ENCODE measurements at places on chromosomes 6 and 20.

GRCh38 chr6:42448927-42449659 is 2.6 kb downstream of the TRERF1 start:
- no peak for DNase-seq

DNA sequence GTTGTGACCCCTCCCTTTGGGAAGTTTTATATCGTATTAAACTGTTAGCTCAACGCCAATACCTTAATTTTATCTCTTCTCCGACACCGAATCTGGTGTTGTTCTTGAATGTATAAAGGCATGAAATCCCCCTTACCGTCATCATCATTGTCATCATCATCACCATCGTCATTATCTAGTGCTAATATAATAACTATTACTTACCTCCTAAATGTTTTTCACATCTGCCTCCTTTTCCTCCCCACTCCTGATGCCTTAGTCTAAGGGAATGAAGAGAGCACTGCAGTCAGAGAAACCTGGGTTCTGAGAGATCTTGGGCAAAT is 677 bp upstream of the ZBTB24 start:
- DNase-seq: no peak

GRCh38 chr6:16292942-16293341 is 54.6 kb downstream of the GMPR start:
- DNase-seq: no peak

DNA sequence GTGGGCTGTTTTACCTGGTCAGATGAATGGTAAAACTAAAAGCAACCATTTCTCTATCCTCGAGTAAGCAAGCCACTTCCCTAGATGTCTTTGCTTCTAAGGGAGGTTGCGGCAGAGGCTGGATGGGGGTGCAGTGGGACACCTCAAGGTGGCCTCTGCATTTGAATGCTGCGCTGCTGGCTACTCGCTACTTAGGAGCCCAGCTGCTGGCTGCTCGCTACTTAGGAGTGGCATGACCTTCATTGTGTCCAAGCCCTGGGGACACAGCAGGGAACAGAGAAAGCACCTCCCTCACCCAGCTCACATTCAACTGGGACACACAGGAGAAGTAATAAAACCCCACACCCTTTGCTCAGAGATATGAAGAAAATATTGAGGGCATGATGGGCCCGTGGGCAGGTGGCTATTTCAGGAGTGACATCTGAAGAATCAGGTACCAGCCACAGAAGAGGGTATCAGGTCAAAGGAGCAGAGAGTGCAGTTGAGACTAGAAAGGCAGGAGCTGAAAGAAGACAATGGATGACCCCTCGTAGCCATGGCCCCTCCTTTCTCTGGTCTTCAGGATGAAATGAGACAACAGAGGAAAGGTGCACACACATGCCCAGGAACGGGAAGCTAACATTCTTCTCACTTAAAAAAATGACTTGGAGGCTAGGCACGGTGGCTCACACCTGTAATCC is 149.4 kb downstream of the ZMYND8 start:
- DNase-seq: no peak

GRCh38 chr20:57282670-57283361 is 16.4 kb upstream of the BMP7 start:
- no peak for DNase-seq

GRCh38 chr6:116102873-116103272 is 2.2 kb downstream of the NT5DC1 start:
- DNase-seq: no peak

DNA sequence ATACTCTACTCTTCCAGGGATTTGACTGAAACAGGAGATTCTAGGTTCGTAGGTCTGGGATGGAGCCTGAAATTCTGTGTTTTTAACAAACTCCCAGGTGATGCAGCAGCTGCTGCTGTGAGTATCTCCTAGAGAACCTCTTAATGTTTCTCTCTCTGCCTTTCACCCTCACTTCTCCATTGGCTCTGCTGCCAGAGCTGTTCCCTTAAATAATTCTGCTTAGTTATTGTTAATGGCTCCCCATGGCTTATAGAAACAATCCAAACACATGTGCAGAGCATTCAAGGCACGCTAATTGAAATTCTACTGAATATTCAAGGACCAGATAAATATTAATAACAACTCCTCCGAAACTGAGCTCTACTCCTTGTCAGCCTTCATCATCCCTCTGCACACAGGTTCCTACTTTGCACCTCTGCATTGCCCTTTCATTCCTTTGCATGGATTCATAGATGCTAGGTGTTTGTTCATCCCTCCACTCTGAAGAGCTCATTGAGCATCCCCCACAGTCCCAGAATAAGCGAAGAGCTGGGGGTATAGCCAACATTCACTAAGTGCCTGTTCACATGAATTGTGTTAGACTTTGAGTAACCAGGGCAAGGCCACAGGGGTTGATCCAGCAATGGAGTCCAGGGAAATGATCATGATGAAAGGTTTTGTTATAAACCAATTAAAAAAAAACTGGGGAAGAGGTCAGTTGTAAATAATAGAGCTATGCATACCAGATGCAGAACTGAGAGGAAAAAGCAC is 488.4 kb upstream of the JAG1 start:
- DNase-seq: no peak

DNA sequence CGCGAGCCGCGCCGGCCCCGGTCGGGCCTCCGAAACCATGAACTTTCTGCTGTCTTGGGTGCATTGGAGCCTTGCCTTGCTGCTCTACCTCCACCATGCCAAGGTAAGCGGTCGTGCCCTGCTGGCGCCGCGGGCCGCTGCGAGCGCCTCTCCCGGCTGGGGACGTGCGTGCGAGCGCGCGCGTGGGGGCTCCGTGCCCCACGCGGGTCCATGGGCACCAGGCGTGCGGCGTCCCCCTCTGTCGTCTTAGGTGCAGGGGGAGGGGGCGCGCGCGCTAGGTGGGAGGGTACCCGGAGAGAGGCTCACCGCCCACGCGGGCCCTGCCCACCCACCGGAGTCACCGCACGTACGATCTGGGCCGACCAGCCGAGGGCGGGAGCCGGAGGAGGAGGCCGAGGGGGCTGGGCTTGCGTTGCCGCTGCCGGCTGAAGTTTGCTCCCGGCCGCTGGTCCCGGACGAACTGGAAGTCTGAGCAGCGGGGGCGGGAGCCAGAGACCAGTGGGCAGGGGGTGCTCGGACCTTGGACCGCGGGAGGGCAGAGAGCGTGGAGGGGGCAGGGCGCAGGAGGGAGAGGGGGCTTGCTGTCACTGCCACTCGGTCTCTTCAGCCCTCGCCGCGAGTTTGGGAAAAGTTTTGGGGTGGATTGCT is 1.3 kb downstream of the VEGFA start:
- peak; percentile 52 for DNase-seq

DNA sequence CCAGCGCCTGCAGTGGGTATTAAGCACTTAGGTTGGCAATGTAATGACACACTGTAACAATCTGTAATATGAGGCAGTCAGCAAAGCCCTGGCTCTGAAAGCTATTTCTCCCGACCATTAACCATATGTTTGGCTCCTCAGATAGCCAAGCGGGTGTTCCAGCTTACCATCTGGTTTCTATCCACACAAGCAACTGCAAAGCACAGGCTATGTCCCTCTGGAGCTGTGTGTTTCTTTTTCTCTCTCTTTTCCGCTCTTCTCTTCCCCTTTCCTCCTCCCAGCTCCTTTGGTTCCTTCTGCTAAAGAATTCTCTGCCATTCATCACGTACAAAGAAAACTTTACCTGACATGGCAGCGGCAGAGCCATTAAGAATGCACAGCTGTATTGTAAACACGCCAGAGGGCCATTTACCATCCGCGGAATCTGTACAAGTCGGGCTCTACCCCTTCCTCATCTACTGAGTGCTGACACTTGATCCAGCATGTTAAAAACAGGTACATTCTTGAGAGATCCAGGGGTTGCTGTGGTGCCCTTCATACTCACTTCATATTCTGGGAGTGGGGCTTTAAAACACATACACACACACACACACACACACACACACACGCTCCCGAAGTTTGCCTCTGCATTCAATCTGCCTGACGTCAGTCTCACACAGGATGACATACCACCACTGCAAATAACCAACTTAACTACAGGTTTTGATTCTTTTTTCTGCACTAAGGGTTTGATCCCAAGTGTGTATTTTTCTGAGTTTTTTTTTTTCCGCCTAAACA is 77.2 kb downstream of the BACH2 start:
- DNase-seq: peak; percentile 11

DNA sequence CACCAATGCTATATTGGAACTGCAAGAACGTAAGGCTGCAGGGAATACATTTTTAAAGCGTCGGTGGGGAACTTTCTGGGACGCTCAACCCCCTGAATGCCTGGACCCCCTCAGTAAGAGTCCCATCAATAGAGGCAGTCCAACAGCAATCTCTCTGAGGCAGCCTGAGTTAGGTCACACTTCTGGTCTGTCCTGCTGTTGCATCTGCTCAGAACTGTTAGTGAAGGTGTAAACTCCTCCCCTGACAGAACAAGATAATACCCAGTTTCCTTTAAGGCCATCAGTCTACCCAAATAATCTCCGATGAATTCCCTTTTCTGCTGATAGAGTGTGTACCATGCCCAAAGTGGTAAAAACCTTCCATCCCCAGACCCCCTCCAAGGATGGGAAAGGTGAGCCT is 1.1 kb upstream of the RNGTT start:
- no peak for DNase-seq

- no peak for DNase-seq
These were observed 22.6 kb upstream of the SIRPB2 start for GRCh38 chr20:1513801-1514200.

DNA sequence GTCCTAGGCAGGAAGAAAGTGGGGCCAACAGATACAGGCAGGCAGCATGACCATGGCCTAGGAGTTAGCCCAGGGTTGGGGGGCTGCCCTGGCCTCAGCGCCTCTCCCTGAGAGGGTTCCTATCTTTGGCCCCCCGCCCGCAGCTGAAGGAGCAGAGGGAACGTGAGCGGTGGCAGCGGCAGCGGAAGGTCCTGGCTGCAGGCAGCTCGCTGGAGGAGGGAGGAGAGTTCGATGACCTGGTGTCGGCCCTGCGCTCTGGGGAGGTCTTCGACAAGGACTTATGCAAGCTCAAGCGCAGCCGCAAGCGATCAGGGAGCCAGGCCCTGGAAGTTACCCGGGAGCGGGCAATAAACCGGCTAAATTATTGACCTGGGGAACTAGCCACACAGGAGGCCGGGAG is 32.6 kb downstream of the MOCS1 start:
- DNase-seq: no peak

GRCh38 chr6:105892577-105893262 is 193.4 kb upstream of the PRDM1 start:
- DNase-seq: no peak

GRCh38 chr6:120622127-120622631 is 712.1 kb downstream of the TBC1D32 start:
- no peak for DNase-seq

DNA sequence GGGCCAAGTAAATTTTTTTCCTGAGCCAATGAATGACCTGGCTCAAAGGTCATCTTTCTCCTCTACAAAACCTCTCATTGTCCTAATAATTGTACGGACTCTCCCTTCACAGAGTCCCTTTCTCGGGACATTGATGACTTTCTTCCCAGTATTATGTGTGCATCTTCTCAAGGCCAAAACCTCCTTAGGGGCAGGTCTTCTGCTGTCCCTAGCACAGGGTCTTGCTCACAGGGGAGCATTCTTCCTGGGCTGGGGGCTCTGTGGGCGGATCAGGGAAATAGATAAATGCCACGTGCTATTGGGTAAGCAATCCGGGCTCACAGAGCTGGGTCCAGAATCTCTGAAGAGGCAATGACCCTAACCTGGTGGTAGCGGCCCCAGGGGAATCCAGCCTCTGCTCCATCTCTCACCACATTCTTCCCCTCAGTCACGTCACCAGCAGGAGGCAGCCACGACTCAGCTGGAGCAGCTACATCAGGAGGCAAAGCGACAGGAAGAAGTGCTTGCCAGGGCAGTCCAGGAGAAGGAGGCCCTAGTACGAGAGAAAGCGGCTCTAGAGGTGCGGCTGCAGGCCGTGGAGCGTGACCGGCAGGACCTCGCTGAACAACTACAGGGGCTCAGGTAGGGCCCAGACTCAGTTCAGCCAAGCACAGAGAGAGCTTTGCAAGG is 23.5 kb downstream of the CEP250 start:
- DNase-seq: peak; percentile 57

- DNase-seq: peak; percentile 54
These were observed 5.3 kb upstream of the PRR18 start for GRCh38 chr6:166313255-166314070.

DNA sequence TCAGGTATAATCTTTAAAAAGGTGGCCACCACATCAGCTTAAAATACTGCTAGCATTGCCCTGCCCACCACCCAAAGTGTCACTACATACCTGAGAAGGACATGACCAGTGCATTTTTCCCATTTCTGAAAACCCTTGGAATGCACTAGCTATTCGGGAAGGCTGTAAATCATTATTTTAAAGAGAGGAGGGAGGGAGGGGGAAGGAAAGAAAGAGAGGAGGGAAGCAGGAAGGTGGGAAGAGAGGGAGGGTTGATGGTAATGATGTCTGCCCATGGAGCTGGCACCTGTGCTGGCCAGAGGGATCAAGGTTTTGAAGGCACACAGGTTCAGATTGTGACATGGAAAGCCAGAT is 32.4 kb downstream of the VAPB start:
- DNase-seq: no peak

GRCh38 chr6:92893741-92894140 is 525.6 kb downstream of the EPHA7 start:
- DNase-seq: no peak

- DNase-seq: no peak
These were observed 957 bp upstream of the VEGFA start for GRCh38 chr6:43768983-43769525.

DNA sequence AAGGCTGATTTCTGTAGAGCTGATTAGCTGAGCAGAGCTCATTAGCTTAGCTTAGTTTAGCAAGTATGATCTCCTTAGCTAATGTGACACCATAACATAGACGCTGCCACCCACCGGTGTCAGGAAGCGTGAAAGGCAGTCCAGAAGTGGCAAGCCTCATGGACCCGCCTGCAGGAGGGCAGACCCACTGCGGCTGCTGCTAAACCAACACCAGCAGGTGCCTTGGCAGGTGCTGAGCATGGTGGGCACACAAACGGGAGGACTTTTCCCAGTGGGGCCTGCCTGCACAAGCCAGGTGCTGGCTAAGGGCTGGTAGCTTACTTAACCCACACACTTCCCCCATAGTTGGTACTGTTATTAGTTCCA is 22.7 kb downstream of the ZDHHC14 start:
- DNase-seq: no peak

GRCh38 chr6:1757131-1757530 is 147.4 kb downstream of the FOXC1 start:
- DNase-seq: no peak

GRCh38 chr6:117465691-117466090 is 16.8 kb upstream of the DCBLD1 start:
- DNase-seq: no peak

DNA sequence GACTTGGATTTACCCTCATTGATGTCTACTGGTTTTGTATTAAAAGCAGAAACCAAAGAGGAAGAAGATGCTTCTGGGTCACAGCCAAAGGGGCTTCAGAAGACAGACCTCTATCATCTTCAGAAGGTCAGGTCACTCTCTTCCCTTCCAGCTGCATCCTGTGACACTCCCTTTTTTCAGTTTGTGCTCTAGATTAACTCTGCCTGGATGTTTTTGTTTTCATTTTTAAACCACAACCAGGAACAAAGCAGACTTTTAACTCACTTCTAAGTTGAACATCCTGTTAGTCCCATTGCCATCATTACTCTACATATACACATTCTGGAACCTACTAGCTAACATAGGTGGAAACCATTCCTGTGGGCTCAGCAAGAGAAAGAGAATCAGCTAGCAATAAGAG is 45.2 kb downstream of the AKIRIN2 start:
- DNase-seq: no peak
